ENCODE measurements at places on chromosomes 13 and 19. TPM values are rescaled to one million over a fixed set of nuclear protein-coding genes. Genes with fewer than 3 reads are reported as not detected.
A peak's percentile ranks its signal among the peaks of the same experiment; 100 is the strongest.

GRCh38 chr13:98775844-98776598 lies 23.5 kb upstream of the SLC15A1 start:
- no peaks in the 10 kb centered on the region for H3K27me3 ChIP-seq
- H3K36me3 ChIP-seq = no peaks in the 10 kb centered on the region
- H3K4me1 ChIP-seq = no peaks in the 10 kb centered on the region
- no peak for DNase-seq
- no peak overlapping the region for H3K4me3 ChIP-seq

DNA sequence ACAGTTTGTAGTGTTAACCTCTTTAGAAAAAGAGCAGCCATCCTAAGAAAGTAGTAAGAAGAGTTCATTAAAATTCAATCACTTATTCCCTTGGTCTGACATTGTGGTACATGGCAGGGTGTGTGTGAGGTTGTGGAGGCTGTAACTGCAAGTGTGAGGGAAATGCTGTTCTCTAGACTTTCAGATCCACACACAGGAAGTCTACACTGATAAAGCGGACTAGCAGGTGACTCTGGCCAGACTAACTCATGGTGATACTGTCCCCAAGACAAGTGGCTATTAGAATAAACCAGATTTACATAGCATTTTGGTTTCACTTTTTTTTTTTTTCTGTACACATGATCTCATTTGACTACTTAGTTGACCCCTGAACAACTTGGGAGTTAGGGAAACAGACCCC lies 10.0 kb downstream of the MTIF3 start:
- DNase-seq = no peak
- H3K27me3 ChIP-seq = no peaks in the 10 kb centered on the region
- H3K27ac ChIP-seq = no peak overlapping the region
- H3K4me3 ChIP-seq = no peak overlapping the region
- peaks cover 4% of the 10 kb centered on the region for H3K4me1 ChIP-seq
- H3K36me3 ChIP-seq = peaks cover under 1% of the 10 kb centered on the region

- peaks cover 2% of the 10 kb centered on the region for H3K27me3 ChIP-seq
- DNase-seq = peak; percentile 48
- peaks cover 27% of the 10 kb centered on the region for H3K4me1 ChIP-seq
Observed at GRCh38 chr19:40605216-40605971, 4.2 kb downstream of the LTBP4 start.

DNA sequence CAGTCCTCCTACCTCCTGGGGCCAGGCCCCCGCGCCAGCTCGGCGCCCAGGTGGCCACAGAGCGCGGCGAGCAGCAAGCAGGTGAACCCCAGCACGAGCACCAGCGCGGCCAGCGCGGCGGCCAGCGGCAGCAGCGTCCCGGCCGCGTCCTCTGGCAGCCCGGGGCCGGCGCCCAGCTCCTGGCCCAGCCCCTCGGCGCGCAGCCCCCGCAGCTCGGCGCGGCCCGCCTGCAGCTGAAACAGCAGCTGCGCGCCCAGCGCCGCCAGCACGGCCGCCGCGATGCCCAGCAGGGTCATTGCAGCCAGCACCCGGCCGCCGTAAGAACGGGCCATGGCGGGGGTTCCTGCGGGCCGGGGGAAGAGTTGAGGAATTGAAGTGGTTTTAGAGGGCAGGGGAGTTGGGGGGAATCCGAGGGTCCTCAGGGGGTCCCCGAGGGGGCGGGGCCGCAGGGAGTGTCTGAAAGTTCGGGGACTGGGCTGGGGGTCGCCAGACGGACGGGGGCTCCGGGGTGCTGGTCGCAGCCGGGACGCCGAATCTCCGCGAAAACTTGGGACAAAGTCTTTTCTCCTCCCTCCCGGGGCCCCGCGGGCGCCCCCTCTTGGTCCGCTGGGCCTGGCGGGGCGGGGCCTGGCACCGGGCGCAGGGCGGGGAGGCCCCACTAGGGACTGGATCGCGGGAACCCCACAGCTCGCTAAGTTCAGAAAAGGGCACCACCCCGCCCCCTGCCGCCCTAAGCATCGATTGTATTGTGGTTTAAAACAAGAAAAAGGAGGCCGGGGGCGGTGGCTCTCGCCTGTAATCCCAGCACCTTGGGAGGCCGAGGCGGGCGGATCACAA lies at the start of gene TMEM221:
TMEM221 (minus strand) TSS at position 538 of the 837 bp plus-strand sequence; CDS start at position 332, 206 bp downstream.
- no peaks in the 10 kb centered on the region for H3K36me3 ChIP-seq
- no peak within 1 kb of the TSS for H3K27ac ChIP-seq
- DNase-seq = no peak
- no peak within 1 kb of the TSS for H3K4me3 ChIP-seq

DNA sequence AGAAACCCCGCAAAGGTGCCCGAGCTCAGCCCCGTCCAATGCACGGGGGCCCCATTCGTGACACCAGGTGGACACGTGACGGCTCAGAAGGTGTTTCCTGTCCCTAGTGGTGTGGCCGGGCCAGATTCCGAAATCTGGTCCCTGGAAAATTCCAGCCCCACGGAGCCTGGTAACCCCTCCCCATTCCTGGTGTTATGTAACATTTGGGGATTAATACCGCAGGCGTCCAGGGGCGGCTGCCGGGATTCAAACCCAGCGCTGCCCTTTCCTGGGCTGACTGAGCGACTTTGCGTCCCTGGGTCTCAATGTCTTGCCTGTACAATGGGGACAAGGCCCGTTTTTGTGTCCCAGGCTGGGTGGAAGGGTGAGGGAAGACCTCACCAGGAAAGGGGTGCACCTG lies 1.0 kb upstream of the PLK5 start:
- H3K36me3 ChIP-seq = no peaks in the 10 kb centered on the region
- no peaks in the 10 kb centered on the region for H3K27me3 ChIP-seq
- no peak for DNase-seq
- no peaks in the 10 kb centered on the region for H3K4me1 ChIP-seq
- no peak overlapping the region for H3K4me3 ChIP-seq

DNA sequence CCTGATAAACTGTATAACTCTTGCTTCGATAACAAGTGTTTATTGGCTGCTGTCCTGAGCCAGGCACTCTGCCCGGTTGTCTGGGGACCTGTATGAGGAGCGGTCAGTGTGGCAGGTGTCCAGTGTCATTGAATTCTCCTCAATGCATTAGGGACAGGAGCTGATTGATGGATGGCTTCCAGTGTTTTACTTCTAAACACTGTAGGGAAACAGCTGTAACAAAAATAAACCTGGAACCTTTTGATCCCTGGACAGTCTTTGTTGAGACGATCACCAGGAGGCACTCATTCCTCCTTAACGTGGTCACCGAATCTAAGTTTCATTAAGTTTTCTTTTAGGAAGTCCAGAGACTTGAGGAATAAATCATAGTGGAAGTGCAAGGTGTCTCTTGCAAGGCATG lies 17.9 kb downstream of the UBAC2 start:
- H3K27ac ChIP-seq = peak overlapping the region; percentile 26
- no peaks in the 10 kb centered on the region for H3K36me3 ChIP-seq
- H3K4me1 ChIP-seq = peaks cover 14% of the 10 kb centered on the region
- H3K27me3 ChIP-seq = no peaks in the 10 kb centered on the region
- no peak for DNase-seq

- H3K27ac ChIP-seq = no peak overlapping the region
- DNase-seq = no peak
- H3K4me3 ChIP-seq = no peak overlapping the region
- no peaks in the 10 kb centered on the region for H3K27me3 ChIP-seq
- H3K4me1 ChIP-seq = no peaks in the 10 kb centered on the region
Observed at GRCh38 chr13:97140611-97141010, 81.5 kb upstream of the MBNL2 start.

DNA sequence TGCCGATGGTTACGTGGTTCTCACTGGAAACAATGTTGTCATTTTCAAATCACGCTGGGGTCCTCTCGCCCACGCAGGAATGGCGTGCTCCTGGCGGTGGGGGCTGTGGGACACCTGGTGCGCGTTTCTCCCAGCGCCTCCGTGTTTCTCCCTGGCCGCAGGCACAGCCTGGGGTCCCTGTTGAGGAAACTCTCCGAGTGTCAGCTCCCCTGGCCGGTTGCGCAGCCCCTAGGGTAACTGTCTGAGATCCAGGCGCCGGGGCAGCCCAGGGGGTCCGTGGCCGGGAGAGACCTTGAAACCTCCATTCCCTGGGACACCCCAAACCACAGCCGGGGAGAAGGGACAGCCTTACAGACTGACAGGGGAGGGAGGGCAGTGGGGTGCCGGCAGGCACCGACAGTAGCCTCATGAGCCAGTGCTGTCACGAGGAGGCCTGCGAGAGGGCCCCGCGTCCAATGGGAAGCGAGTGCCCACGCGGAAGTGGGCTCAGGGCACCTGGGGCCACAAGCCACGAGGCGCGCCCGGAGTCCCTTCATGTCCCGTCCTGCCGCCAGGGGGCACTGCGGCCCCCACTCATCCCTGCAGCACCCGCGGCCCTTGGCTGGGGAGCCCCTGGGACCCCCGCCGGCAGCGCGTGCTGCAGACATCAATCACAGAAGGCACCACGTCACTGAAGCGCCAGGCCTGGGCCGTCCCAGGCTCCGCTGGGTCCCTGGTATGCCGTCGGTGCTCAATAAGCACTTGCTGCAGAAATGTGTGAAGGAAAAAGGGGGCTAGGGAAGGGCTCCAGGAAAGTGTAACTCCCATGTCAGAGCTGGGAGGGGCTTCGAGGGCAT lies 9.5 kb downstream of the ADAMTSL5 start:
- no peaks in the 10 kb centered on the region for H3K36me3 ChIP-seq
- H3K4me3 ChIP-seq = no peak overlapping the region
- no peaks in the 10 kb centered on the region for H3K27me3 ChIP-seq
- H3K4me1 ChIP-seq = no peaks in the 10 kb centered on the region
- no peak overlapping the region for H3K27ac ChIP-seq

DNA sequence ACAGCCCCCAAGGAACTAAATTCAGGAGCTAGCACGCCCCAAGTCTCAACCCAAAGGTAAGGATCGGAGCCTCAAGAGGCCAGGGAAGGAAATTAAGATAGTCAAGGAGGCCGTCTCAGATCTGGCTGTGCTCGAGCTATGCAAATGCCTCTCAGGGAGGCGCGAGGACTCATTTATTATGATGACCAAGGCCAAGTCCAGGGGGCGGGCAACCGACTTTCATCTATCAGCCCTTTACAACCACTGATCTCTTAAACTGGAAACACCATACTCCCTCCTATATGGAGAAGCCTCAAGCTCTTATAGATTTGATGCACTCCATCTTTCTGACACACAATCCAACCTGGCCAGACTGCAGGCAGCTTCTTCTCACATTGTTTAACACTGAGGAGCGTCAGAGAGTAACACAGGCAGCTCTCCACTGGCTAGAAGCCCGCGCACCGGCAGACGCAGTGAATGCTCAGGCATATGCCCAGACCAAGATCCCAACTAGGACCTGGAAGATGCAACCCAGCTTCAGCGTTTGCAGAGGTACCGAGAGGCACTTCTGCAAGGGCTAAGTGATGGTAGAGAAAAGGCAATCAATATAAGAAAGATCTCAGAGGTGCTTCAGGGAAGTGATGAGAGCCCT lies 9.6 kb upstream of the SLC15A1 start:
- no peaks in the 10 kb centered on the region for H3K4me1 ChIP-seq
- no peaks in the 10 kb centered on the region for H3K27me3 ChIP-seq
- H3K36me3 ChIP-seq = no peaks in the 10 kb centered on the region
- DNase-seq = no peak

DNA sequence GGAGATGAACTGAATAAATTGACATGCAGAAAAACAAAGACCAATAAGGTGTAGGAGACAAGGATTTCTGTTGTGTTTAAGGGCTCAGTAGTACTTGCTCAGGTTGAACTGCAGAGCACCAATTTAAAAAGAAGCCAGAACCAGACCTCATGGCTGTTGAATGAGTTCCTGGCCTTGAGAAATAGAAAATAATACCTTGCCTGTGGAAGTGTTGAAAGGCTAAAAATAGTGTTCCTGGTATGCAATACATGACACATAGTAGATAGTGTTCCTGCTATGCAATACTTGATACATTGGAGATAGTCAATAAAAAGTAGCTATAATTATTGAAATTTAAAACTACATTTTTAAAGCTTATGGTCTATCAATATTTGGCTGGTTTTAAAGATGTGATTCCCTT lies 595.8 kb downstream of the PCDH9 start:
- no peaks in the 10 kb centered on the region for H3K4me1 ChIP-seq
- no peak overlapping the region for H3K27ac ChIP-seq
- no peaks in the 10 kb centered on the region for H3K36me3 ChIP-seq
- no peak for DNase-seq
- no peaks in the 10 kb centered on the region for H3K27me3 ChIP-seq

GRCh38 chr19:45885556-45886426 lies at the start of gene IRF2BP1:
IRF2BP1 (minus strand) TSS chr19:45886141; CDS start chr19:45885774, 367 bp downstream.
- H3K27ac ChIP-seq = peak within 1 kb of the TSS; percentile 95
- H3K4me3 ChIP-seq = peak within 1 kb of the TSS; percentile 68
- H3K4me1 ChIP-seq = peaks cover 26% of the 10 kb centered on the region
- DNase-seq = no peak
- H3K27me3 ChIP-seq = no peaks in the 10 kb centered on the region
- no peaks in the 10 kb centered on the region for H3K36me3 ChIP-seq

GRCh38 chr13:27556109-27556508 lies 64.2 kb downstream of the LNX2 start:
- no peaks in the 10 kb centered on the region for H3K27me3 ChIP-seq
- no peaks in the 10 kb centered on the region for H3K36me3 ChIP-seq
- H3K4me3 ChIP-seq = no peak overlapping the region
- no peak overlapping the region for H3K27ac ChIP-seq

- H3K36me3 ChIP-seq = peaks cover 2% of the 10 kb centered on the region
- H3K27me3 ChIP-seq = no peaks in the 10 kb centered on the region
- H3K27ac ChIP-seq = no peak overlapping the region
Observed at GRCh38 chr13:46360604-46361003, 26.4 kb downstream of the RUBCNL start.

DNA sequence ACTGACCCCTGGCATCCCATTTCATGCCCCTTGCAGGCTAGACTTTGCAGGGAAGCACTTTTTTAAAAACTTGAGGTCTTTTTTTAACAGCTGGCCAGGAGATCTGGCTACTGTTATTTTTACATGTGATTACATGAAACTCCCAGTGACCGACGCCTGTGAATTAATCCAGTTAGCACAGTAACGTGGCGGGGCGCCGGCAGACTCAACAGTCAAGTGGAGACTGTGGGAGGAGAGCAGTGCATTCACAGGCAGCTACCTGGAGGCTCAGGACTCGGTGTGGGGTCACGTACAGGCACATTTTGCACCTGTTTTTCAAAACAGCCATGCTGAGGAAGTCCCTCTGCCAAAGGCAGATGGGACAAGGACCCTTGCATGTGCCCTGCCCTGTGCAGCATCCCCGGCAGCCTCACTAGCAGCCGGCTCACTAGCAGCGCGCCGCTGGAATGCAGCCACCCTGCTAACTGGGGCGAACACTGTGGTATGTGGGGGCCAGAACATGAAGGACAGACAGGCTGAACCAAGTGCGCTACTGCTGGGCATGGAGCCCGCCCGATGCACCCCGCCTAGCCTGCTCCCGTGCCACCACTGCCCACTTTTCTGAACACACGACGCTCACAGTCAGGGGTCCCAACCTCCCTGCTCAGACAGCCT lies 18.7 kb downstream of the CAPS start:
- no peak for DNase-seq
- H3K4me3 ChIP-seq = no peak overlapping the region
- peaks cover 8% of the 10 kb centered on the region for H3K4me1 ChIP-seq
- no peak overlapping the region for H3K27ac ChIP-seq
- no peaks in the 10 kb centered on the region for H3K27me3 ChIP-seq
- peaks cover 18% of the 10 kb centered on the region for H3K36me3 ChIP-seq

The ZNF284 gene
- polyA plus RNA-seq = 0.46 TPM

The CFAP97D2 gene
- not detected for polyA plus RNA-seq

The FUT3 gene
- polyA plus RNA-seq = not detected

The PTOV1 gene
- polyA plus RNA-seq = 15.1 TPM

The ZNF850 gene
- polyA plus RNA-seq = 2.0 TPM

The EXOC3L2 gene
- polyA plus RNA-seq = not detected

The OVOL3 gene
- polyA plus RNA-seq = not detected

The CBARP gene
- polyA plus RNA-seq = not detected

The CEACAM19 gene
- polyA plus RNA-seq = 0.25 TPM

The KLK15 gene
- polyA plus RNA-seq = not detected

The GPR4 gene
- polyA plus RNA-seq = not detected
